ENCODE measurements at places on chromosomes 5 and 9. TPM values are rescaled to one million over a fixed set of nuclear protein-coding genes. Genes with fewer than 3 reads are reported as not detected.

- no peaks in the 10 kb centered on the region for H3K36me3 ChIP-seq
- no peak overlapping the region for H3K27ac ChIP-seq
- H3K4me1 ChIP-seq, result no peaks in the 10 kb centered on the region
- DNase-seq, result no peak
Measured at GRCh38 chr5:174970502-174970901, 246.1 kb downstream of the MSX2 start.

- H3K36me3 ChIP-seq, result no peaks in the 10 kb centered on the region
- no peak overlapping the region for H3K4me3 ChIP-seq
- peaks cover 4% of the 10 kb centered on the region for H3K27me3 ChIP-seq
- no peaks in the 10 kb centered on the region for H3K4me1 ChIP-seq
Measured at GRCh38 chr5:118818604-118819003, 169.7 kb downstream of the DTWD2 start.

DNA sequence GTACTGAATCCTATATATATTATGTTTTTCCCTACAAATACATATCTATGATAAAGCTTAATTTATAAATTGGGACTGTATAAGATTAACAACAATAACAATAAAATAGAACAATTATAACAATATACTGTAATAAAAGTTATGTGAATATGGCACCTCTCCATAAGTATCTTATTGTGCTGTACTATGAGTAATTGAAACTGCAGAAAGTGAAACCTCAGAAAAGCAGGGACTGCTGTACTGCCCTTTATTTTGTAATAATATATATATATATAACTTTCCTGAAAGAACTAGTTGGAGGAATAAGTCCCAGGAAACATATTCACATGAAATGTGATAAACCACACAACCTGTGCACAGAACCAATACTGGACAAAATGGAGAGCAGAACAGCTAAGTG lies 77.3 kb downstream of the PAM start:
- no peak for DNase-seq
- no peaks in the 10 kb centered on the region for H3K4me1 ChIP-seq
- no peak overlapping the region for H3K27ac ChIP-seq
- no peak overlapping the region for H3K4me3 ChIP-seq
- no peaks in the 10 kb centered on the region for H3K36me3 ChIP-seq
- no peaks in the 10 kb centered on the region for H3K27me3 ChIP-seq

- peak overlapping the region; percentile 97 for H3K27ac ChIP-seq
- DNase-seq, result peak; percentile 25
- peak overlapping the region; percentile 24 for H3K4me3 ChIP-seq
- peaks cover 41% of the 10 kb centered on the region for H3K4me1 ChIP-seq
Measured at GRCh38 chr5:80246995-80247729, 8.7 kb downstream of the SERINC5 start.

- H3K4me3 ChIP-seq, result no peak overlapping the region
- no peaks in the 10 kb centered on the region for H3K4me1 ChIP-seq
- DNase-seq, result no peak
- no peaks in the 10 kb centered on the region for H3K27me3 ChIP-seq
Measured at GRCh38 chr5:67673180-67673579, 476.6 kb upstream of the CD180 start.

DNA sequence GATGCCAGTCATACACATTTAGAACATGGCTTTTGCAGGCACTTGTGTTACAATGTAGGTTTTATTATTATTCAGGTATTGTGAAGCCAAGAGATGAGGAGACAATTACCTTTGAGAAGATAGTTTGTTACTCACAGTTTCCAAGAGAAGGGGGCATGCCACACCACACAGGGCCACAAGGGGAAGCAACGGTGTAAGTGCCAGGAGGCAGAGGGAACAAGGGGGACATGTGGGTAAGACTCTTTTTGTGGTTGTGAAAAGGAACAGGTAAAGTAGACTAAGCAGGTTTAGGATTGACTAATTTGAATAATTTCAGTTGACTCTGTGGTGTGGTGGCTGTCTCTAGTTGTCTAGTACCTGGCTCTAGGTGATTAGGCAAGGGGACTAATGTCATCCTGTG lies 191.2 kb downstream of the TRPM6 start:
- no peaks in the 10 kb centered on the region for H3K4me1 ChIP-seq
- no peak overlapping the region for H3K27ac ChIP-seq
- DNase-seq, result no peak
- H3K4me3 ChIP-seq, result no peak overlapping the region
- H3K27me3 ChIP-seq, result no peaks in the 10 kb centered on the region

DNA sequence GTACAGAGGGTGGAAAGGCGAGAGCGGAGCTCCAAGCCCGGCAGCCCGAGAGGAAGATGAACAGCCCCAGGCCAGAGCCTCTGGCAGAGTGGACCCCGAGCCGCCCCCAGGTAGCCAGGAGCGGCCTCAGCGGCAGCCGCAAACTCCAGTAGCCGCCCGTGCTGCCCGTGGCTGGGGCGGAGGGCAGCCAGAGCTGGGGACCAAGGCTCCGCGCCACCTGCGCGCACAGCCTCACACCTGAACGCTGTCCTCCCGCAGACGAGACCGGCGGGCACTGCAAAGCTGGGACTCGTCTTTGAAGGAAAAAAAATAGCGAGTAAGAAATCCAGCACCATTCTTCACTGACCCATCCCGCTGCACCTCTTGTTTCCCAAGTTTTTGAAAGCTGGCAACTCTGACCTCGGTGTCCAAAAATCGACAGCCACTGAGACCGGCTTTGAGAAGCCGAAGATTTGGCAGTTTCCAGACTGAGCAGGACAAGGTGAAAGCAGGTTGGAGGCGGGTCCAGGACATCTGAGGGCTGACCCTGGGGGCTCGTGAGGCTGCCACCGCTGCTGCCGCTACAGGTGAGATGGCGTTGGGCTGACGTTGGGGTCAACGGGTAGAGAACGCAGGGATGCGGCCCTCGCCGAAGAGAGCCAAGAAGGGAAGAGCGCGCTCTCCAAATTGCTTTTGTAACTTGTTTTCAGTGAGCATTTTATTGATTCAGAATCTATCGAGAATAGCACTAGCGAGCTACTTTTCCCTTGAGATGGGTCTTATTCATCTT lies at the start of gene PTGER4:
TSS of gene PTGER4 (plus strand) at position 3 of the 769 bp plus-strand sequence. CDS start 1,079 bp downstream, outside the sequence.
- H3K27ac ChIP-seq, result no peak within 1 kb of the TSS
- peaks cover 30% of the 10 kb centered on the region for H3K4me1 ChIP-seq
- peak within 1 kb of the TSS; percentile 90 for H3K4me3 ChIP-seq
- DNase-seq, result no peak

GRCh38 chr5:38189081-38189504 lies 69.3 kb upstream of the EGFLAM start:
- no peak overlapping the region for H3K27ac ChIP-seq
- H3K4me3 ChIP-seq, result no peak overlapping the region
- no peak for DNase-seq

DNA sequence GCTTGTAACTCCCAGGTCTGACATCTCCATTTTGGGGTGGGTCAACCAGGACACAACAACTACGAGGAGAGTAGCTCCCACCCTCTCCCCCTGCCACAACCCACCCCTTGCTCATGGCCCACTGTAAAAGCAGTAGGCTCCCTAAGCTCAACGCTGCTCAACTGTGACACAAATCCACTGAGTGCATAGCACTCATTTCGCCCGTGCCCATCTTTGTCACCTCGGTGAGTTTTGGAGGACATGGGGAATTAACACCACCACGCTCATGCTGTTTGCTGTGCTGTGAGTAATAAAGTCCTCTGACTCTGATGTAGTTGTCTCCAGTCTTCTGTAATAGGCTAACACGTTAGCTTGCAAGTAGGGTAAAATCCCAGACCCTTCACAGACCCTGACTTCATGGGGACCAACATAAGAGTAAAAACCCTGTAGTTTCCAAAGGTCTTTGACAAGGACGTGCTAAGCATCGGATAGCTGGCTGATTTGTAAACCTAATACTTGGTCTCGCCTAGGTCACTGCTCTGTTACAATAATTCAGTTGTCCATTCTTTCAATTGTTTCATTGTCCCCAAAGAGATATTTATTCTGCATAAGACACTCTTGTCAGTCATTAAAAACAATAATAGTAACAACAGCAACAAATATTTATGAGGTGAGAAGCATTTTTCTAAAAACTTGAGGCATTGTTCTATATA lies 7.7 kb downstream of the PLGRKT start:
- no peaks in the 10 kb centered on the region for H3K4me1 ChIP-seq
- H3K36me3 ChIP-seq, result peaks cover 13% of the 10 kb centered on the region
- no peak overlapping the region for H3K4me3 ChIP-seq

DNA sequence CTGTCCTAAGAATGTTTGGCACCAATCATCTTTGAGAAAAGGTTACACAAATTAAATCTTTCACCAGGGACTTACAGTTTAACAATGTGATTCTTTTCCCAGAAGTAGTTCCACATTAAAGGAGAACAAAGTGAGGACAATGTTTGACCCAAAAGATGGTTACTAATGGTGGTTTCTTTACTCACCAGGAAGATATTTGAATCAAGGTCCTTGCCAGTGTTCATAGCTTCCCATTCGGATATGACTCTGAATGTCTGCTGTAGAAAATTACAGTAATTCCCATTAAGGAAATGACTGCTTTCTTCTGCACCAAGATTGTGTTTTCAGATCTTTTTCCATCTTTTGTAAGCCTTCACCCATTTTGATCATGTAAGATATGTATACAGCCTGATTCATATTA lies 114.6 kb upstream of the ADAMTSL1 start:
- no peaks in the 10 kb centered on the region for H3K36me3 ChIP-seq
- no peak for DNase-seq
- H3K4me3 ChIP-seq, result no peak overlapping the region
- H3K4me1 ChIP-seq, result peaks cover 4% of the 10 kb centered on the region
- peaks cover 1% of the 10 kb centered on the region for H3K27me3 ChIP-seq

GRCh38 chr5:88888291-88888690 lies 5.3 kb upstream of the MEF2C start:
- H3K27me3 ChIP-seq, result peaks cover 2% of the 10 kb centered on the region
- H3K36me3 ChIP-seq, result no peaks in the 10 kb centered on the region
- H3K4me3 ChIP-seq, result peak overlapping the region; percentile 89
- no peak for DNase-seq

- no peak for DNase-seq
- no peak overlapping the region for H3K4me3 ChIP-seq
- H3K4me1 ChIP-seq, result no peaks in the 10 kb centered on the region
- H3K27me3 ChIP-seq, result peaks cover 2% of the 10 kb centered on the region
Measured at GRCh38 chr5:18314192-18314778, 680.0 kb downstream of the TAF11L14 start.

DNA sequence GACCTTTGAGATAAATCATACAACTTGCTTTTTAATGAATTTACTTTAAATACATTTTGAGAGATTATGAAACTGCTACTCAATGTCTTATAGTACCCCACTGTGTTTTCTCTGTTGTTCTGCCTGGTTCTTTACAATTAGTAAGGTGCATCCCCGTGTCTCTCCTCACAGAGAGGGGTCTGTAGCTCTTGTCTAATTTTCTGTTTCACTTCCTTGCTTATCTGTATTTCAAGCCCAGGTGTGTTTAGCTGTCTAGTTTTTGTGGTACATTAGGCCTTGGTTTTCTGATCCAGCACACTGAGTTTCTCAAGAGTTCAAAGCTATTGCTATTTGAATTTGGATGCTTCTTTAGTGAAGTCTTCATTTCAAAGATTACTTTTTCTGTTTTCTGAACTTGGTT lies 105.1 kb downstream of the MAST4 start:
- no peak overlapping the region for H3K4me3 ChIP-seq
- H3K27me3 ChIP-seq, result no peaks in the 10 kb centered on the region

- H3K36me3 ChIP-seq, result no peaks in the 10 kb centered on the region
- no peak for DNase-seq
- no peaks in the 10 kb centered on the region for H3K27me3 ChIP-seq
- no peaks in the 10 kb centered on the region for H3K4me1 ChIP-seq
Measured at GRCh38 chr9:76557674-76558225, 98.8 kb downstream of the GCNT1 start.

DNA sequence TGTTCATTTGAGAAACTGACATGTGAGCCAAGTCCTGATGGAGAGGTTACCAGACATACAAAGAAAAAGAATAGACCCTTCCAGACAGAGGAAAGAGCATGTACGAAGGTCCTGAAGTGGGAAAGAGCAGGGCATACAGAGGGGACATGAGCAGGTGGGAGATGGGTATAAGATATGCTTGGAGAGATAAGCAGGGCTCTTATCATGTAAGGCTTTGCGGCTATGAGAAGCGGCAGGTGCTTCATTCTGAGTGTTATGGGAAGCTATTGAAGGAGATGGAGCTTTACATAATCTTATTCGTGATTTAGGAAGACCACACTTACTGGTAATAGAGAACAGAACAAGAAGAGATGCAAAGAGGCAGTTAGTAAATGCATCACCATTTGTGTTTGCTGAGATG lies 417.1 kb downstream of the EBF1 start:
- DNase-seq, result no peak
- no peaks in the 10 kb centered on the region for H3K36me3 ChIP-seq
- no peaks in the 10 kb centered on the region for H3K4me1 ChIP-seq
- H3K4me3 ChIP-seq, result no peak overlapping the region
- no peaks in the 10 kb centered on the region for H3K27me3 ChIP-seq

DNA sequence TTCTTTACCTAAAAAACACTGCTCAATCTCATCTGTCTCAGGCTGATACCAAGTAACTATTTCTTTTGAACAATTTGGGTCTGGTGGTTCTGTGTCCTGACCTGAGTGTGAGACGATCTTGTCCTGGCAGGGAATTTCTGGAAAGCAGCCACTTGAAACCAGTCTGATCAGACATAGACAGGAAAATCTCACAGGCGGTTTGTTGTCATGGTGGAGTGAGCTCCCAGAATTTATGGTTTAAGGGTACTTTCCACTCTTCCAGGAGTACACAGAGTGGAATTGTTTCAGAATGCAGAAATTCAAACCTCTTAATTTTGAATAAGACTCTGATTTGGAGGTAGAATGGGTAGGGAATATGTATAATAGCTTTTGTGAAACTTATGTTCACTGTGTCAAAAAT lies 268.2 kb downstream of the ISL1 start:
- no peaks in the 10 kb centered on the region for H3K4me1 ChIP-seq
- H3K27me3 ChIP-seq, result no peaks in the 10 kb centered on the region
- no peak for DNase-seq
- H3K4me3 ChIP-seq, result no peak overlapping the region
- H3K36me3 ChIP-seq, result no peaks in the 10 kb centered on the region

DNA sequence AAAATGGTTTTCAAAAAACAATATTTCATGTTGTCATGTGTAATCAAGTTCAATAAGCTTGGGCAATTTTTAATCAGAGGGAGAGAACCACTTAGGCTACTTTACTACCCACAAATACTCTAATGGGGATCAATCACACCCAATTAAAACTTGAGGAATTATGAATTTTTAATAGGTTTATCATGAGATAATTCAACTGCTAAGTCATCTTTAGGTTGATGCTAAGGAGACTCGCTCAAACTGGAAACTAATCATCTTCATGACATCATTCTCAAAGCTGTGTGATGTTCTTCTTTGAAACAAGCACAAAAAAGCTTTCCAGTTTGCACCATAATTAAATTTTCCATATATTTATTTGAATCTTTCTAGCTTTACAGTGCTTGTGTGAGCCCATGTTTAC lies 867.5 kb downstream of the MAT2B start:
- H3K36me3 ChIP-seq, result no peaks in the 10 kb centered on the region
- H3K4me1 ChIP-seq, result no peaks in the 10 kb centered on the region
- peaks cover 1% of the 10 kb centered on the region for H3K27me3 ChIP-seq
- no peak for DNase-seq
- H3K4me3 ChIP-seq, result no peak overlapping the region

The OLFML2A gene
- 18.2 TPM for total RNA-seq

The CDHR2 gene
- 0.85 TPM for total RNA-seq

The PAM gene
- 255 TPM for total RNA-seq

The SPATA31A7 gene
- total RNA-seq, result not detected

The GLDC gene
- total RNA-seq, result 29.1 TPM

The TAS2R1 gene
- not detected for total RNA-seq
